ENCODE measurements at places on chromosomes 5 and 9.

DNA sequence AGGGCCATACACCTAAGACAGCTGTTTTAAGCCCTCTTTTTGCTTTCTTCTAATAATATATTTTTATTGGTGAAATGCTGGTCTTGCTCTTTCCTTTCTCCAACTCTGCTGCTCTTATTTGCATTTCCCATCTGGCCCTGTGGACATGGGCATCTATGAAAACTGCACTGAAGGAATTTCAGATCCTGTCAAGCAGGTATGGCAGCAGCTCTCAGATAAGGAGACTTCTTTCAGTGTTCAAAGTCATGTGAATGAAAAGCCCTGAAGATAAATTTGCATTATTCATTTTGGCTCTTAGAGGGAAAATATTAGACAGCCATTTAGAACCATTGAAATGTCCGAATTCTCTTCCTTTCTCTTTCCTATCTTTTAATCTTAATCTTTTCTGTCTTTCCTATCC lies 668.0 kb upstream of the RIOK2 start:
- DNase-seq = no peak

DNA sequence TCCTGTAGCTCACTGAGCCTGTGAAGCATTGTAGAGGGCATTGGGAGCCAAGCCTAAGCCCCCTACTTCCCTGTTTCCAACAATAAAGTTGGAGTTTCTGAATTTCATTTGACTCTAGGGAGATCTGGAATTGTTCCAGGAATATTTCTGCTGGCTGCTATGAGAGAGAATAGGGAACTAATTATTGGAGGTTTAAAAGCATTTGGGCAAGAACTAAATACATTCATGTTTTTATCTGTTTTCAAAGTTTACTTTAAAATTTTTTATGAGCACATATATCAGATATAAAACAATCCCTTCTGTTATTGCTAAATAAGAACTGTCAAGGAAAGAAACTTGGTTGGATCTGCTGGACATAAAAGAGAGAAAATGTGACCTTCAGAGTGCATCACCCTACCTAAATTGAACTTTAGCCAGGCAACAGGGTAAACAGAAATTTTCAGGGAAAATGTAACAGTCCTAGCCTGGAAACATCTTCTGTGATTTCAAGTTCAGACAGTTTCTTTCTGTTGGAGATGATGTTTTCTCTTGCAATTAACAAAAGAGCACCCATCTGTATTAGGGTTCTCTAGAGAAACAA lies 19.3 kb upstream of the LECT2 start:
- DNase-seq = no peak

- no peak for DNase-seq
Observed at GRCh38 chr9:121604654-121605053, 46.8 kb upstream of the DAB2IP start.

DNA sequence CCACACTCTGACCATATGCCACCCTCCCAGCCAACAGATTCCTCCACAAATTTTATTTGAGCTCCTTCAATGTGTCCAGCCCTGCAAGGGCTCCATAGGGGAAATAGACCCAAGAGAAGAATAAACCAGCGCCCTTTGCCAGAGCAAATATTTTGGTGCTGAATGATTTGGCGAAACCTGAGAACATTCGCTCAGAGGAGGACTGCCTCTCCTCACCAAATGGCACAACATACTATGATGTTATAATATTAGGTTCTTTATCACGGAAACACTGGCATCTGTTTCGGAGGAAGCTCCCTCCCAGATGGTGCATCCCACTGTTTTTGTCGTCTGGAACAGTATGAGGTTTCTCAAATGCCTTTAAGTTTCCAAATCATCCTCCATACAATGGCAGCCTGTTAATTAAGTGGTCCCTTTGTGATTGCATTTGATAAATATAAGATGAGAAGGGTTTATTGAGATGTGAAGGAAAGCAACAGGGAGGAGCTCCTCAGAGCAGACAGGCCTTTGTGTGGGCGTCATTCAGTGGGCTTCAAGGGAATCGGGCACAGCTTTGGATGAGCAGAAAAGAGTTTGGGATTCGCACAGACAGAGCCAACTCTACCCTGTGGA lies 139.1 kb upstream of the ADRA1B start:
- no peak for DNase-seq

DNA sequence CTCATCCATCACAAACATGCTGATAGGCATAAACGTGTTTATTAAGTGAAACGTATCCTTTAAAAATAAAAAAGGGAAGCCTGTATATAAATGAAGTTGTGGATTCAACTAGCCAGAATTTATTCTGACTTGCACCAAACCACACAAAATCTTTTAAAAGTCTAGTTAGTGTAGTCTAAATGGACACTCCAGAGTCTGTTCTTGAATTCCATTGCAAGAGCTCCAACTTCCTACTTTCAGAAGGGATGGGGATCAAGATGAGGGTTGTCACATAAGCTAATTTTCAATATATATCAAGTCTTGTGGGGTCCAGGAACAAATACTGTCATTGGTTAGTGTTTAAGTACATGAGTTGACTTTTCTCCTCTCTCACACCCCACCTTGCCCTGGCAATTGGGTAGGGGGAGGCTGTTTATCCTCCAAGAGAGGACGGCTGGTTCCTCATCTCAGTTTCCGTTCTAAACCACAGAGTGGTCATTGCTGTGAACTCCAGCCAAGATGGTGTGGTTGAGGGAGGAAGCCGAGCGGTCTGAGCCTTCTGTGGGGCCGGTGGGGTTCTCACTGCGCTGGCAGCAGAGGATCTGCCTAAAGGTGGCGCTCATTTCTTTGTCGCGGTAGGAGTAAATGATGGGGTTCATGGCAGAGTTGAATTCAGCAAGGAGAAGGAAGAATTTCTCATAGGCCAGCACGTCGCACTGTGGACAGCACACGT lies 163.2 kb downstream of the LPAR1 start:
- peak; percentile 60 for DNase-seq

GRCh38 chr5:116992681-116993080 lies 418.1 kb upstream of the SEMA6A start:
- DNase-seq = no peak

DNA sequence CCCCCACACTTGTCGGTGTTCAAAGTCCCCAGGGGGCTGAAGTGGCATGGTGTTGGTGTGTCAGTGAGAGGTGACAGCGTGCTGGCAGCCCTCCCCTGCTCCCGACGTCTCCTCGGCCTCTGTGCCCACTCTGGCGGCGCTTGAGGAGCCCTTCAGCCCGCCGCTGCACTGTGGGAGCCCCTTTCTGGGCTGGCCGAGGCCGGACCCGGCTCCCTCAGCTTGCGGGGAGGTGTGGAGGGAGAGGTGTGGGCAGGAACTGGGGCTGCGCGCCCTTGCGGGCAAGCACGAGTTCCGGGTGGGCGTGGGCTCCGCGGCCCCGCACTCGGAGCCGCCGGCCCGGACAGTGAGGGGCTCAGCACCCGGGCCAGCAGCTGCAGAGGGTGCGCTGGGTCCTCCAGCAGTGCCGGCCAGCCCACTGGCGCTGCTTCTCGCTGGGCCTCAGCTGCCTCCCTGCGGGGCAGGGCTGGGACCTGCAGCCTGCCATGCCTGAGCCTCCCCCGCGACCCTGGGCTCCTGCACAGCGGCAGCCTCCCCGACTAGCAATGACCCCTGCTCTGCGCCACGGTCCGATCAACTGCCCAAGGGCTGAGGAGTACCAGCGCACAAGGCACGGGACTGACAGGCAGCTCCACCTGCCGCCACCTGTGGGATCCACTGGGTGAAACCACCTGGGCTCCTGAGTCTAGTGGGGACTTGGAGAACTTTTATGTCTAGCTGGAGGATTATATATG lies 224.1 kb upstream of the RIOK2 start:
- DNase-seq = no peak

DNA sequence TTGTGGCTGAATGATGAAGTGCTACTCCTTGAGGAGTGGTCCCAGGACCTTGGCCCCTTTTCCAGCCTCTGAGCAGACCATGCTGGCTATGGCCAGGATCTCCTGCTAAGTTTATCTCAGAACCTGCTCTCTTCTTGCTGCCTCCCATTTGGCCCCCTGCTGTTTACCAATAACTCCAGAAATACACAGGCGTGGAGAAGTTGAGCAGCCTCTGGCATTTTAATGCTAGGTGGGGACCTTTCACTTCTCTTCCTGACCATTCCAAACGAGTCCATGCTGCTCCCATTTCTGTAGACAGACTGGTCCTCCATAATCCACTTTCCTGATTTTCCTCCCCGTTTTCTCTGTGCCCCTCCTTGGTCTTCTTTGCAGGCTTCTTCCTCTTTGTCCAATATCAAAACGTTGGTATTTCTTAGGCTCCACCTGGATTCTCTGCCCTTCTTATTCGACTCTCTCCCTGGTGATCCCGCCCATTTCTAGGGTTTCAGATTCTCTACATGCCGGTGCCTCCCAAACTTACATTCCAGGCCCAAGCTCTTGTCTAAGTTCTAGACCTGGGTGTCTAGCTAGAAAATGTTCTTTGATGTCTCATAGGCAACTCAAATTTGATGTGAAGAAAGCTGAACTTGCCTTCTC lies 33.4 kb upstream of the TNFAIP8 start:
- peak; percentile 65 for DNase-seq

DNA sequence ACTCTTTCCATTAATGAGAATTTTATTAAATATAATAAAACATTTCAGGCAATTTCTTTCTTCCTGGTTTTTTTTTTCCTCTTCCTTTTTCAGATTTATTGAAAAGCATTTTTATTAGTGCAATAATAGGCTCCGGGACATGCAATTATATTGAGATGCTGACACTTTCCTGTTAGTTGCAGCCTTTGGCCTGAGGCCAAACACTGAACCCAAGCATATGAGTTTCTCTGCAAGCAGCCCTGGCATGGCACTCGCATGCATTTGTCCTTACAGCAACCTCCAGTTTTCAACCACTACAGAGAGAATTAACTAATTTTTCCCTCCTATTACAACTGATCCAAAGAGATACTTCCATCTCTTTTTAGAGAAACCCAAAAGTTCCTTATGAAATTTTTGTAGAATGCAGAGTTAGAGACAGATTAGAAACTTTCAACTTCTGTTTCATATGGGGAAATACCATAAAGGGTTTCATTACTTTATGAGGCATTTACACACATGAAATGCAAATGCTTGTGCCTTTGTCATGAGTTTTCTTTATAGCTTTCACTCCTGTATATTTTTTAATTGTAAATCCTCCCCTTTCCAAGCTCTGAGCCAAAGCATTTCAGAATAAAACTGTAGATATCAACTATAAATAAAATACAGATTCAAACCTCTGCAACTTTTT lies 183.0 kb downstream of the CETN3 start:
- DNase-seq = no peak

- peak; percentile 54 for DNase-seq
Observed at GRCh38 chr5:100444961-100445360, 90.2 kb upstream of the FAM174A start.

- DNase-seq = no peak
Observed at GRCh38 chr5:126263591-126264184, 159.5 kb upstream of the GRAMD2B start.

DNA sequence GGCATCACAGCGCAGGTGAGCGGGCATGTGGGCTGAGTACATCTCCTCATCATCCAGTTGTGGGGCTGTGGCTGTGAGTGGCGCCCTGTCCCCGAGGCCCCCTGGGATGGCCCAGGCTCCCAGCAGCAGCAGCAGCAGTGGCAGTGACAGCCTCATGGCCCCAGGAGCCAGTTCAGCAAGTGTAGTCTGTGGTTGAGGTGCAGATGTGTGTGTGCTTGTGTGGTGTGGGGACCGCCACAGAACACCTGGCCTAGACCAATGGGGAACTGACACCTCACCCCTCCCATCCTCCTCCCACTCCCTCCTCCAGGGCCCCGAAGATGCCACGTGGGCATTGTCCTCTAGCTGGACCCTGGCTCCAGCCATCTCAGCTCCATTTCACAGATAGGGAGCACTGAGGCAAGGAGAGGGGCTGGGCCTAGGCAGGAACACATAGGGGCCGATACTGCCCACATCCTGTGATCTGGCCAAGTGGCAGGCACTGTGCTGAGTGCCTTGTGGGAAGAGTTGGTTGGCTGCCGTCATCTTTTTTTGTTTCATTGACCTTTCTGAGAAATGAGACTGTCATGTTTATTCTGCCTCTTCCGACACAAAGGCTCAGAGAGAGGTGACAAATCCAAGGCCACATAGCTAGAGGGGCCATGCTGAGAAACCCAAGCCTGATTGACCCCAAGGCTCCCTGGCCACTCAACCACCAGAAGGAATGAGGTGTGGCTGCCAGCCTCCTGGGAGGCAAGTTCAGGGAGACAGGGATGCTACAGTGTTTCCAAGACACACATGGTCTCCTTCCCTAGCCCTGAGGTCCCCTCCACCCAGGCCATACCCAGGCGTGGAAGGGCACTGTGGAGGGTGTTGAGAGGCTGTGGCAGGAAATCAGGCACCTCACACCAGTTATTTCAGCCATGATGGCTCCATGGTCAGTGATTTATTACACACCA lies at the start of gene MZB1:
Gene MZB1, minus strand, starts transcription at position 213 of the 938 bp plus-strand sequence. Its CDS starts 57 bp downstream, at position 156.
- no peak for DNase-seq

DNA sequence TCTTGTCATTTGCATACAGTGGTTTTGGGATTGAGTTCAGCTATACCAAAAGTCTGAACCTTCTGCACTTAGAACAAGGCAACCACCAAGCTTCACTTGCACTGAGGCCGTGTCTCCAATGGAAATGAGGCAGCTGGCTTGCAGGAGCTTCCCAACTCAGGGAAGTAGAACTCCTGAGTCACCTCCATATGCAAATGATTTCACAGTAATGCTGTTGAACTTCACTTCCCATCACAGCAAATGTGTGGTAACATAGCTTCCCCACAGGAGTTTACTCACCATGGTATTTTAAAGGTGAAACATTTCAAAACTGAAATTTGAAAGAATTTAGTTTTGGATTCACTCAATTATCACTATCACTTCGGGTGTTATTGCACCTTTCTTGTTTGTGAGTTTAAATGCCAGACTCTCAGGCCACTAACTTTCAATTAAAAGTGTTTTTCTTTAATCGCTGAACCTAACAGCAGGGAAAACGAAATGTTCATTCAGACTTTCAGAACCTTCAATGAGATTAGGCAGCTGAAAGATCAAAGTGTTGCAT lies 9.0 kb downstream of the CD274 start:
- DNase-seq = no peak

DNA sequence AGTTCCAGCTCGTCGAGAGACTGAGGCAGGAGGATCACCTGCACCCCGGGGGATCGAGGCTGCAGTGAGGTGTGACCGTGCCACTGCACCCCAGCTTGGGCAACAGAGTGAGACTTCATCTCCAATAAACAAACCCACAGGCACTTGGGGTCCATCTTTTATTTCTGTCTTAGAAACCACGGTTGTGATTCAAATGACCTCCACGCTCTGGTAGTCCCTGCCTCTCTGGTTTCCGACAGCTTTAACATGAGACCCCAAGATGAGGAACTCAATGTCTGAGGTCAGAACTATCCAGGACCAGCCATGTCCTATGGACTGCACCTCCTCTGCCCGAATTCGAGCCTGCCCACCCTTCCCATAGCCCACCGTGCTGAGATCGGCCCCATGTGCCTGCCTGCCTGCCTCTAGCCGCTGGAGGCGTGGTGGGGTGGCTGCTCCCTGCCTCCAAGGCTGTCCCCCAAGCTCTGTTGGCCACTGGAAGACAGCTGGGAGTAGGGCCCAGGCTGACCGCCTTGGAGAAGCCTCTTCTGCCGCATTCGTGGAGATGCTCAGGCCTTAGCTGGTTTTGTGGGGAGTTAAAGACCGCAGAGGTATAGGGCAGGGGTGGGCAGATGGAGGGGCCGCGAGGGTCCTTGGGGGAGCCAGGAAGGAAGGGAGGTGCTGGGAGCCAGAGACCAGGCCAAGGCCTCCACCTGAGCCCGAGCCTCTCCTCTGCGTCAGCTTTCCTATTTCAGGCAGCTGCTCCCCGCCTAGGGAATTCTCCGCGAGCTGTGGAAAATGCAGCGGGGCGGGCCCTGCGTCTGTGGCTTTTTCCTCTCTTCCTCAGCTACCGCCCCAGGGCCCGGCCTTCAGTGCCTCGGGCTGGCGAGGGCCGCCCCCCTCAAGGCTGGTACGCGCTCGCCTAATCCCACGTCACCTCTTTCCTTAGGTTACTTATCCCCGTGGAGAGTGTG lies 6.9 kb upstream of the WDR5 start:
- peak; percentile 48 for DNase-seq

- peak; percentile 90 for DNase-seq
Observed at GRCh38 chr9:87766697-87767096, 40.8 kb downstream of the CTSL start.

Data from islet precursor cell (in vitro differentiated cells).